Stimulated activated CD4-positive, alpha-beta T cell treated with anti-CD3 and anti-CD28 coated beads, Interleukin-2, amount 100 ng/mL, for 24 hours (primary cell): ENCODE measurements at places on chromosomes 7 and 10.

DNA sequence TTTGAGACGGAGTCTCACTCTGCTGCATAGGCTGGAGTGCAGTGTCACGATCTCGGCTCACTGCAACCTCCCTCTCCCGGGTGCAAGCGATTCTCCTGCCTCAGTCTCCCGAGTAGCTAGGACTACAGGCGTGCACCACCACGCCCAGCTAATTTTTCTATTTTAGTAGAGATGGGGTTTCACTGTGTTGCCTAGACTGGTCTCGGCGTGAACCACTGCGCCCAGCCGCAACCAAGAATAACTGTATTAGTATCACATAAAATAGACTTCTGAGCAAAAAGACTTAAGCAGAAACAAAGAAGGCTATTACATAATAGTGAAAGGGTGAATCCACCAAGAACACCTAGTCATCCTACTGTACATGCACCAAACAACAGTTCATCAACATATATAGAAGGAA is 67.6 kb upstream of the TFEC start:
- no peak for DNase-seq

DNA sequence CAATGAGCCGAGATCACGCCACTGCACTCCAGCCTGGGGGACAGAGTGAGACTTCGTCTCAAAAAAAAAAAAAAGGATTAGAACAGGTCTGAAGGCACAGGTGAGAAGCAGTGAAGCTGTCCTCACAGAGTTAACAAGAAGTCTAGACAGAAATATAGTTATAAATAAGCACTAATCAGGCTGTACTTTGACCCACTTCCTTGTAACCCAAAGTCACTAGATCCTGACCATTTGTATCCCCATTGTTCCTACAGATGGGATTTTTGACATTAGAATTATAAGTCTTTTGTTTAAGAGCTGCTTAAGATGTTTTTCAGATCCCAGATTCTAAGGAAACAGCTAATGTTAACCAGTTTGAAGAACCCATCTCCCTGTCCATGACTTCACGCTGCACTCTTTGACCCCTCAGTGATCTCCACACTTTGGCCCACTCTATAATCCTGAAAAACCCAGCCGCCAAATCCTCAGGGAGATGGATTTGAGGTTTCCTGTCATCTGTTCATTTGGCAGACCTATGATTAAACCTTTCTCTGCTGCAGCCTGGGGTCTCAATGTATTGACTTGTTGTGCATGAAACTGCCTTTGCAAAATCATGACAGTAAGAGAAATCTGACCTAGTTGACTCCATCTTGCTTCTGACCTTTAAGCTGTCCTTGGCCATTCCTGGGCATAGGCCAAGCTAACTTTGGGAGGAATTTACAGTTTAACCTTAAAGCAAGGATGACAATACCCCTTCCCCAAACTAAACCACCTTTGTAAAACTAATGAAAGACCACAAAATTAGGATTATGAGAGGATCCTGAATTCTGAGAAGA is 11.4 kb downstream of the SSMEM1 start:
- DNase-seq, result no peak

- DNase-seq, result no peak
Measured at GRCh38 chr7:94897541-94897940, 9.9 kb upstream of the PPP1R9A start.

- DNase-seq, result no peak
Measured at GRCh38 chr10:121633056-121633455, 34.8 kb upstream of the FGFR2 start.

DNA sequence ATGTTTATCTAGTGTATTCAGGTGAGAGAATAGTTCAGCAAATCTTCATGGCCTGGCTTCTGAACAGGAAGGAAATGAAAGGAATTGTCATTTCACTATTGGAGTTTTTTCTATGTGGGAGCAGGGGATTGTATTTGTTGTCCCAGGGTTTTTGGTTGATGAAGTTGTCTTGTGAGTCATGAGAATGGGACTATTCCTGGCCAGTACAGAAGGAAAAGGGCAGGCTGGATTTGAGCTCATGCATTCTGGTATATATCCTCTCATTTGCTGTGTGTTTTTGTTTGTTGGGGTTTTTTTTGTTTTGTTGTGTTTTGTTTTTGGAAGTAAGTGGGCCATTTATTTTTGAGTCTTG is 101.2 kb upstream of the MKLN1 start:
- no peak for DNase-seq

- no peak for DNase-seq
Measured at GRCh38 chr10:6215241-6215640, 12.5 kb downstream of the PFKFB3 start.

GRCh38 chr10:107425931-107426553 is 261.5 kb upstream of the SORCS1 start:
- DNase-seq, result no peak

DNA sequence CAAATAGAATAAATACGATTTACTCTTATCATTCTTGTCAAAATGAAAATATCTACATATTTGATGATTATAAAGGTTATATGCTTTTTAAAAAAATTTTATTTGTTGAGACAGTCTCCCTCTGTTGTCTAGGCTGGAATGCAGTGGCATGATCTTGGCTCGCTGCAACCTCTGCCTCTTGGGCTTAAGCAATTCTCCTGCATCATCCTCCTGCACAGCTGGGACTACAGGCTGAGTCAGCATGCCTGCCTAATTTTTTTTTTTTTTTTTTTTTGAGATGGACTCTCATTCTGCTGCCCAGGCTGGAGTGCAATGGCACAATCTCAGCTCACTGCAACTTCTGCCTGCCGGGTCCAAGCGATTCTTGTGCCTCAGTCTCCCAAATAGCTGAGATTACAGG is 48.9 kb downstream of the PUS7 start:
- no peak for DNase-seq

DNA sequence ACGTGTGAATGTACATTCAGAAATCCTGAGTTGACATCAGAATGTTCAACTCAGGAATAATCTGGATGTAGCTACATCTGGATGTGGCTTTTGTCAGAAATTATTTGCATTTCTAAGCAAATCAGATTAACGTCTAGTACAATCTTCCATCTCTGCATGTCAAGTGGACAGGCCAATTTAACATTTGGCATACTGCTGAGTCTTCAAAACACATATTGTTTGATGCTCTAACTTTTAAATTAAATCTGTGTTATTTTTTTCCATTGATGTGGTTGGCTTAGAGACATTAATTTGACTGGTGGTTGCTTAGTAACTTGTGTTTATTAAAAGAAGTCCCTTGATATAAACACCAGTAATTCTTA is 3.4 kb downstream of the STAMBPL1 start:
- DNase-seq, result no peak

DNA sequence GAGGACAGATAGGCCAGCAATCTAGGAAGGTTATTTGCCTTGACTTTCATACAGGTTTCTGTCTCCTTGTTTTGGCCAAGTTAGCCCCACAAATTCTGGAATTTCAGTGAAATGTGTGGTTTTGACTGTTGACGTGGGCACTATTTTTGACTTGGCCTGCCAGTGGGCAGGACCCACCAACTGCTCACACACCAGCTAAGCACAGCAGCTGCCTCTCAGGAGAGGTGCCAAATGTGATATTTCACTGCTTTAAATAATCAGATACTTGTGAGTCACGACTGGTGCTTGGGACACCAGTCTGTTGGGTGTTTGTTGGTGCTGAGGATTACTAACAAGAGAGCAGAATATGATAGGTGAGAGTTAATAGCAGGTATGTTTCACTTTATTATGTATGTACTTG is 409.7 kb upstream of the MTPN start:
- DNase-seq, result no peak

GRCh38 chr10:6704896-6705295 is 124.8 kb upstream of the PRKCQ start:
- DNase-seq, result no peak
